ENCODE measurements at places on chromosomes 7 and 10.

DNA sequence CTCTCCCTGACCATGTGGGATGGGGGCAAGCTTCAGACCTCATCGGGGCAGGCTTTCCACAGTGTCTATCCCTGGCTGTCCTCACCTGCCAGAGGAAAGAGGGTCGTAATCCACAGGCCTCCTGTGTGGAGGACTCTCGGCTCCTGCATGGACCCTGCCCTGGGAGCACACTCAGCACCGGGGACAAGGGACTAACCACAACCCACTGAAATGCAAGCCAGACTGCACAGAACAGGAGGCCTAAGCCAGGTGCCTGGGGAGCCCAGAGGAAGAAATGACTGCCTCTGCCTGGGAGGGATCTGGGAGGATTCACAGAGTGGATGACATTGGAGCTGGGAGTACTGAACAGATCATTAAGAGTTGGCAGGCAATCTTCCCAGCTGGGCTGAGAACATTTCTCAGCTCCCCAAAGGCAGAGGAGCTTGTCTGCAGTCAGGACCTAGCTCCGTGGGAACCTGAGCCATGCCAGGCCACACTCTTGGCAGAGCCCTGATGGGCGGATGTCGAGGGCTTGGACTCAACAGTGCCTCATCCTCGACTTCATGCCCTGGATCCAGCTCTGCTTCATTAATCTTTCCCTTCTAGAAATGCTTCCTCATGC is 213.4 kb downstream of the USP6NL start:
- DNase-seq: no peak

DNA sequence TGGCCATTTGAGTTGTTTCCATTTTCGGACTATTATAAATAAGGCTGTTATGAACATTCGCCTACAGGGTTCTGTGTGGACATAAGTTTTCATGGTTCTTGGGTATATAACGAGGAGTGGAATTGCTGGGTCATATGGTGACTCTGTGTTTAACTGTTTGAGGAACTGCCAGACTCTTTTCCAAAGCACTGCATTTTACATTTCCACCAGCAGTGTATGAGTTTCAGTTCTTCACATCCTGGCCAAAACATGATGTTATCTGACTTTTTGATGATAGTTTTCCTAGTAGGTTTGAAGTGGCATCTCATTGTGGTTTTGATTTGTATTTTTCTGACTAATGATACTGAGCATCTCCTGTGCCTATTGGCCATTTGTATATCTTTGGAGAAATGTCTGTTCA is 5.4 kb downstream of the SUV39H2 start:
- no peak for DNase-seq

DNA sequence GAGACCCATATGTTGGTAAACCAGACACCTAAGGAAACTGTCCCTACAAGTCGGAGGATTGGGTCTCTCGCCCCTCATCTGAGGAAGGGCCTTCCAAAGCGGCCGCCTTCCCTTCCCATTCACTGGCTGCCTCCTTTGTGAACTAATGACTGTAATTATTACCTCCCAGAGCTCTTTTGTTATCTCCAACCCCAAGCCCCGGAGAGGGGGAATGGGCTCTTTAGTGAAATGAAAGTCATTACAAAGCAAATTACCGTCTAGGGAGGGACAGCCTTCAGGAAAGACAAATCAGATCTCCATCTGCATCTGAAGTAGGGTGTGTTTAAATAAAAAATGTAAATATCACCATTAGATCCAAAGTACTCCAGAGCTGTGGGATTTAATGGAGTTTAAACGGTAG is 2.6 kb upstream of the GAD2 start:
- no peak for DNase-seq

DNA sequence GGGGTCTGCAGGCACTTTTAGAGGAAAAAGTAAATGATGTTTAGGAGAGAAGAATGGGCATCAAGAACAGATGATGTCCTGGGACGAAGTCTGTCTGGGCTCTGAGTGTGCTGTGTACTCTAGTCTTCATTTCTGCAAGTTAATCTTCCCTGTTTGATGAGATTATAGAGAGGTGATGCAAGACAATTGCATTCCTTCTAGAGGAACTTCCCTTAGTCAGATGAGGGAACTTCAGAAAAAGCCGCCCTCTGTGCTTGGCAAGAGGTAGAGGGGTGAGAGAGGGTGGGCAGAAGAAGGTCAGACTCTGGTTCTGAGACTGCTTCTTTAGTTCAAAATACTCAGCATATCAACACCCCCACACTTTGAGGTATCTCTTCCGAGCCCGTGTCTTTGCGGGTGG is 797.9 kb downstream of the LRMDA start:
- DNase-seq: no peak

- DNase-seq: no peak
Observed at GRCh38 chr7:78220754-78221153, 422.2 kb downstream of the PHTF2 start.

All from GM12865 (cell line).